ENCODE measurements at places on chromosomes 7 and 10.

DNA sequence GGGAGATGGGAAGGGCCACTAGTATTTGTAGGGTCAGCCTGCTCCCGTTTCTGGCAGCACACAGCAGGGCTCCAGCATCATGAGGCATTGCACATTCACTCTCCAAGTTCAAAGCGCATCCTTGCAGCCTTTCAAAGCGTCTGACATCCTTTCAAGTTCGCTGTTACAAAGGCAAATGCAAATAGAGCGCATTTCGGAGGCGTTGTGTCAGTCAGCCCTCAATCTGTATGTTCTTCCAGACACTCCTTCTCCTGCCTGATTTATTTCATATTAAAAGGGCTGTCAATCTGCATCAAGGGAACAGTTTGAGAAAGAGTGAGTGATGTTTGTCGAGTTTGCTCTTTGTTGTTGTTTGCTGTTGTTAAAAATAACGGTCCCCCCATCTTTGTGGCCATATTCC lies 188.5 kb downstream of the SNX10 start:
- DNase-seq = peak; percentile 49

- no peak for DNase-seq
Observed at GRCh38 chr7:158702944-158703343, 1.7 kb downstream of the NCAPG2 start.

GRCh38 chr10:61558188-61558587 lies 104.5 kb upstream of the CABCOCO1 start:
- DNase-seq = no peak

GRCh38 chr7:40000734-40001315 lies 50.8 kb downstream of the CDK13 start:
- DNase-seq = no peak

GRCh38 chr7:151568956-151569940 lies 49.6 kb upstream of the RHEB start:
- no peak for DNase-seq

- no peak for DNase-seq
Observed at GRCh38 chr7:118325450-118325808, 100.9 kb downstream of the ANKRD7 start.

DNA sequence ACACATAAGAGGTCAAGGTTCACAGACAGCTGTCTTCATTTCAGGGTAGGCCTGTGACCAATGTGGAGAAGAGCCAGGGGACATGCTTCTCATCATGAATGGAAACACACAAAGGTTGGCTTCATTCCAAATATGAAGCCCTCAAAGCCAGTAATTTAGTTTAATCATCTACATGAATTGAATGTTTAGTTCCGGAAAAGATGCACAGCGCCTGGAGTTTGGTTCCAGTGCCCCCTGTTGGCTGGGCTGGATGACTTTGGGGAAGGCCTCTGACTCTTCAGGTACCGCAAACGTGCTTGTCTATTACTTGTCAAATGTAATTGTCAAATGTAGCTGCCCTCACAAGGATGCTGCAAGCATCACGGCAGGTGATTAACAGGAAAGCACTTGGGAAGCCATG lies 130.7 kb downstream of the ADRA2A start:
- DNase-seq = no peak

DNA sequence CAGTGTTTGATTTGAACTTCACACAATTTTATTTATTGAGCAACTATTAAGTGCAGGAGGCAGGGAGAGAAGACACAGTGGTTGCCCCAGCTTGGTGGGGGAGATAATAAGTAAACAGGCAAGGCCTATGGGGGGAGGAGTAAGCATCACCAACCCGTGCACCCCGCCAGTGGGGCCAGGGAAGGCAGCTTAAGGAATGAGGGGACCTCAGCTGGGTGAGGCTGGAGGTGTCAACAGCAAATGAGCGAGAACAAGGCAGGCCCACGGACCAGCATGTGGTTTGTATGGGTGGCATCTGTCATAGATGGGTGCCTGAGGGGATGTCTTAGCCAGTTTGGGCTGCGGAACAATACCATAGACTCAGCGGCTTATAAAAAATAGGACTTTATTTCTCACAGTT lies 24.1 kb upstream of the CRHR2 start:
- no peak for DNase-seq

GRCh38 chr7:47551668-47552440 lies 30.1 kb downstream of the TNS3 start:
- DNase-seq = no peak

DNA sequence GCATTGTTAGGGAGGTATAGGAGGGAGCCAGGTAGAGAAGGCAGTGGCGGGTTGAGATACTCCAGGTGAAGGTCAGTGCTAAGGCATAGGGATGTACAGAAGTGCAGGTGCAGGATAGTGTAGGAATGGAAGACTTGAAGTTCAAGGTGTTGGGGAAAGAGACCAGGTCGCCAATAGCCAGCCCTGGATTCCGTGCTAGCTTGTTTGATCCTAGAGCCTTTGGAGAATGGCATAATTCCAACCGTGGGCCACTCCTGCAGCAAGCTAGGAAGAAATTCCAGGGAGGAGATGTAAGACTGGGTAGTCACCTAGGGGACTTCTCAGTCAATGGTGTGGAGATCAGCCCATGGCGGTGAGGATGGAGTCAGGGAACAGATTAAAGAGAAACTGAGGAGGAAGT lies 272.7 kb downstream of the RPS24 start:
- DNase-seq = no peak

All from head of caudate nucleus (tissue), 42 donors.